Dermis microvascular lymphatic vessel endothelial cell (primary cell): ENCODE measurements at places on chromosomes 5 and 9. TPM values are rescaled to one million over a fixed set of nuclear protein-coding genes. Genes with fewer than 3 reads are reported as not detected.

CWC27 gene
- total RNA-seq = 6.6 and 8.5 TPM in 2 replicates

ZFP62 gene
- 12.4 and 12.7 TPM in 2 replicates for total RNA-seq

SV2C gene
- total RNA-seq = under 0.01 TPM in 1 of 2 replicates, not detected in the other

OMD gene
- total RNA-seq = not detected in 2 replicates

NPR2 gene
- 1.1 and 1.5 TPM in 2 replicates for total RNA-seq

F12 gene
- 0.51 and 0.89 TPM in 2 replicates for total RNA-seq

NKD2 gene
- 0.13 and 0.76 TPM in 2 replicates for total RNA-seq

GPR150 gene
- 0.13 TPM in 2 replicates for total RNA-seq

DNA sequence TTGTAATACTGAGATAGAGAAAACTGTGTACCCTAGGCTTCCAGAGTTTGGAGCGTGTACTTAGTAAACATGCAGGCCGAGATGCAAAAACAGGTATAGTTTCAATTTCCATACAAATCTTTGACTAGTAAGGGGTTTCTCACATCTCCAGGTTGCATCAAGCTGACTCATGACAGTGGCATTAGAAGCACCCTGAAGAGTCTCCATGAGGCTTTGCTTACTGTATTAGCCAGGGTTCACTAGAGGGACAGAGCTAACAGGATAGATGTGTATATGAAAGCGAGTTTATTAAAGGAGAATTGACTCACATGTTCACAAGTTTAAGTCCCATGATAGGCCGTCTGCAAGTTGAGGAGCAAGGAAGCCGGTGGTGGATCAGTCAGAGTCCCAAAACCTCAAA, 275.3 kb upstream of the CDH6 start:
- DNase-seq = no peak

- DNase-seq = peak; percentile 26
These were observed 16.3 kb downstream of the ADAM19 start for GRCh38 chr5:157559301-157559700.

DNA sequence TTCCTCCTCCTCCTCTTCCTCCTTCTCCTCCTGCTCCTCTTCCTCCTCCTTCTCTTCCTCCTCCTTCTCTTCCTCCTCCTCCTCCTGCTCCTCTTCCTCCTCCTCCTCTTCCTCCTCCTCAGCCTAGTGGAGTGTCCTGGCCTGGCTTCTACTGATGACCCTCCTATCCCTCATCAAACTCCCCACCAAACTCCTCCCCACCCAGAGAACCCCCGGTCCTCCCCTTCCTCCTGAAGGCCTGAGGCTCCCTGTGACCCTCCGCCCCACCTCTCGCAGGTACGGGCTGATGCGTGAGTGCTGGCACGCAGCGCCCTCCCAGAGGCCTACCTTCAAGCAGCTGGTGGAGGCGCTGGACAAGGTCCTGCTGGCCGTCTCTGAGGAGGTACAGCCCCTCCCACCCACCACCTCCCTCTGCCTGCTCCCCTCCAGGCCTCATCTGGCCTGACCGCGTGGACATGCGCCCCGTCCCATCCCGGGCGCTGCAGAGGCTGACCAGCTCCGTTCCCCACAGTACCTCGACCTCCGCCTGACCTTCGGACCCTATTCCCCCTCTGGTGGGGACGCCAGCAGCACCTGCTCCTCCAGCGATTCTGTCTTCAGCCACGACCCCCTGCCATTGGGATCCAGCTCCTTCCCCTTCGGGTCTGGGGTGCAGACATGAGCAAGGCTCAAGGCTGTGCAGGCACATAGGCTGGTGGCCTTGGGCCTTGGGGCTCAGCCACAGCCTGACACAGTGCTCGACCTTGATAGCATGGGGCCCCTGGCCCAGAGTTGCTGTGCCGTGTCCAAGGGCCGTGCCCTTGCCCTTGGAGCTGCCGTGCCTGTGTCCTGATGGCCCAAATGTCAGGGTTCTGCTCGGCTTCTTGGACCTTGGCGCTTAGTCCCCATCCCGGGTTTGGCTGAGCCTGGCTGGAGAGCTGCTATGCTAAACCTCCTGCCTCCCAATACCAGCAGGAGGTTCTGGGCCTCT, 10.6 kb downstream of the FGFR4 start:
- no peak for DNase-seq

DNA sequence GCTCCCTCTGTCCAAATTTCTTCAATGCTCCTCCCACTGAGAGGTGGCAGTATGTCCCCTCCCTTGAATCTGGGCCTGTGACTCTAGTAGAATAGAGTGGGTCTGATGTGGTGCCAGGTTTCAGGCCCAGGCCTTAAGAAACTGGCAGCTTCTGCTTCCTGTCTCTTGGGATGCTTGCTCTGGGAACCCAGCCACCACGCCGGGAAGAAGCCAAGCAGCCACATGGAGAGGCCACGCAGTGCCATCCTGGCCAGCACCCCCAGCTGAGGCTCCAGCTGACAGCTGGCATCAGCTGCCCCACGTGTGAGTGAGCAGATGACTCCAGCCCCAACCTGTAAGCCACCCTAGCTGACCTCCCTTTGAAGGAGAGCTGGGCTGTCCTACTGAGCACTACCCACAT, 7.3 kb upstream of the TSPAN17 start:
- no peak for DNase-seq

DNA sequence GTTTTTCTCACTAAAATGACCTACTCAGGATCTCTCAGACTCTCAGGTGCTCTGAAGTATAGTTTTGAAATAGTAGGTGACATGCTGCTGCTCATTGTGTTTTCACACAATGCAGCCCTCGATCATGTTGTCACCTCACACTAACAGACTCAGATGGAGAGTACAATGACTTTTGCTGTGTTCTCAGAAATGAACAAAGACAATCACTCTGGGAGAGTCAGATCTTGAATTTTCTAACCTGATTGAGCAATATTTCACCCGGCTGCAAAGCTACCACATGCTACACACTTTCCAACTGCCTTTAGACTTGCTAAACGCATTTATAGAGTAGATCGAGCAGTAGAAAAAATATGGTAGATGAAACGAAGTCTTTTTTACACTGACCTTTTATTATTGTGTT, 113.4 kb downstream of the ST8SIA4 start:
- no peak for DNase-seq

GRCh38 chr9:108180541-108180940, 675.2 kb downstream of the ACTL7B start:
- DNase-seq = no peak

- peak; percentile 47 for DNase-seq
These were observed 133.8 kb upstream of the SLC24A2 start for GRCh38 chr9:19922476-19923118.

- DNase-seq = no peak
These were observed 7.9 kb upstream of the FOXE1 start for GRCh38 chr9:97845130-97845529.

- DNase-seq = no peak
These were observed 40.9 kb downstream of the PSIP1 start for GRCh38 chr9:15469862-15470261.

- DNase-seq = no peak
These were observed at the start of gene SH3RF2 for GRCh38 chr5:145936401-145937131. Gene SH3RF2 (plus strand): TSS chr5:145936578. CDS start chr5:145937929, 1,351 bp downstream.

DNA sequence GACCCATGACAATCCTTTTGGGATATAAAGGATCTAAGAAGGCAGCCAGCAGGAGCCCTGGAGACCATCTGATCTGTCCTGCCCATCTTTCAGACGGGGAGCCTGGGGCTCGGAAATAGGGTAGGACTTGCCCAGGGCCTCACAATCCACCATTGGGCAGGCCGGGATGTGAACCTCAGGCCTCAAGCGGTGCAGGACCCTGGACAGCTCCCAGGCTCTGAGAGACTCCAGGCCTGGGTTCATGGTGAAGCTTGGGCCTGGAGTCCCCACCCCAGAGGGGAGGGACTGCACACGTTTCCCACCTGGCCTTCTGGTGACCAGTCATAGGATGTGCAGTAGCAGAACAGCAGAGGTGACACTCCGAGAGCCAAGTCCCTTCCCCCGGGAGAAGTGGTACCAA, 36.6 kb upstream of the RAPGEF1 start:
- DNase-seq = peak; percentile 24

- DNase-seq = no peak
These were observed 28.4 kb upstream of the EBF1 start for GRCh38 chr5:159128070-159128541.

DNA sequence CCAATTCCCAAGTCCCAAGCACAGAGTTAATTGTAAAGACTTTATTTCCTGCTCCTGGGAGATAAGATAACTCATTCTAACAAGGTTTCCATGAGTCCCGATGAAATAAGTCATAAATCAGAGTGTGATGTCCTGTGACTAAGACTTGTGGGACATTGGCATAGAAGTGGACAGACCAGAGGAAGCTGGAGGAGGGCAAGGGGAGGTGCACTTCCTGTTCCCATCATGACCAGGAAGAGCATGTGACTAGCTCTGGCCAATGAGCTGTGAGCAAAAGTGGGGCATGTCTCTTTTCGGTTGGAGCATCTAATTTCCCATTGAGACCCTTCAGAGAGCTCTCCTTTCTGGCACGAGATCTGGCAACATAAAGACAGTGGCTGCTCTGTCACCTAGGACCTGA, 100.4 kb downstream of the ZNF354C start:
- DNase-seq = no peak

DNA sequence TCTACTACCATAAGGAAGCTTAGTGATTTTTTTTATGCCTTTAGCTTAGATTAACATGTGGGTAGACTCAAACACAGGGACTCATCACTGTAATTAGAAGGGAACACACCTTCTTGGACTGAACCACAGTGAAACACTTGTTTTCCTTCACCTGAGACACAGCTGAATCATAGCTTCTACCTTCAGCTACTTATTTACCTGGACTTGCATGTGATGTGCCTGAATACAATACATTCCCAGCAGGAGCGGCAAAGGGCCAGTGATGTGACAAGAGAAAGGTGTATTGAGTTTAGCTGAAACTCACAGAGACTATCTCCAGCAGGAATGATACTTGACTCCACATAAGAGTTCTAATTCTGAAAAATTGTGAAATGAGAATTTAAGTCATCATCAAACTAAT, 37.8 kb downstream of the GRAMD2B start:
- no peak for DNase-seq

- peak; percentile 27 for DNase-seq
These were observed 113.8 kb upstream of the ANKRD55 start for GRCh38 chr5:56346741-56347535.

DNA sequence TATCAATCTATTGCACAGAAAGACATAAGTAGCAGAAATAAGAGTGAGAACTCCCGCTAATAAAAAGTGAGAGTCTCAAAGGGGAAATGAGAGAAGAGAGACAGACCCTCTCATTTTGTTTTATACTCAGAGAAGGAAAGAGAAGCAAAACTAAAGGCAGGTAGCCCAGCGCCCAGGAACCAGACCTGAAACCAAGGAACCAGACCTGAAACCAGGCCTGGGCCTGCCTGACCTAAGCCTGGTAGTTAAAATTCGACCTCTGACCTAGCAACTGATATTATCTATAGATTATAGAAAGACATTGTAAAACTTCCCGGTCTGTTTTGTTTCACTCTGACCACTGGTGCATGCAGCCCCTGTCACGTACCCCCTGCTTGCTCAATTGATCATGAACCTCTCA, 134.5 kb upstream of the SEMA6A start:
- DNase-seq = no peak

DNA sequence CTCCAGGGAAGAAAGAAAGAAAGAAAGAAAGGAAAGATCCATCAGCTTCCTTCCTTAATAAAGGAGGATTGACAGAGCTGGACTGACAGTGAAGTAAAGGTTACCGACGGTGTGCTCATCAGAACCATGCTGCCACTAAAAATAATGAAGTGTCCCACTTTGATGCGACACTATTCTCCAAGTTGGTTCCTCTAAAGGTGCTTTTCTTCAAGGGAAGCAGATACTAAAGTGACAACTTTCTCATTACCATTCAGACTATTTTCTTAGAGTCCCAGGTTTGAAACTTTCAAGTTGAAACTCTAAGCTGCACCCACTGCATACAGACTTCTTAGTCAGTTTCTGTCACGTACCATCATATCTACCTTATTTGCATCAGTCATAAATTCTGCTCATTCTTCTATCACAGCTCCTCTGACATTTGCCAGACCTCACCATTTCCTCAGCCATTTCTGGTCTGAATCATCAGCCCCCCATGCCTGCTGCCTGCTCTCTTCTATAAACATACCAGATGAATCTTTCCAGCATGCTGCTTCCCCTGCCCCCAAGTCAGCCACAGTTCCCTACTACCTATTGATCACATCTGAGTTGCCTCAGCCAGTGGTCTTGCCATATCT, 177.6 kb downstream of the DEPDC1B start:
- peak; percentile 62 for DNase-seq

DNA sequence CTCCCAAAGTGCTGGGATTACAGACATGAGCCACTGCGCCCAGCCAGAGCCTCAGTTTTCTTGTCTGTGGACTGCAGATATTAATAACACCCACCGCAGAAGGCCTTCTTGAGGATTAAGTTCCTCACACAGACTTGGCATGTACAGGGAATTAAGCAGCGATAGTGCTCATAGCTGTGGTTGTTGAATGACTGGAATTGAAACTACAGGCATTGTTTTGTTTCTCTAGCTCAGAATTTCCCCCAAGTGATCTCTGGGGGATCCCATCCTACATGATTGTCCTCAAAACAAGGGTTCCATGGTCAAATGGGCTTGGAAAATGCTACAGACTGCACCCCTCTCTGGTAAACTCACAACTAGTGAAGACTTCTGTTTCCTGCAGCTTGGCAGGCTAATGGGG, 44.2 kb upstream of the TDRD7 start:
- DNase-seq = no peak

GRCh38 chr9:95684516-95684915, 167.7 kb upstream of the PTCH1 start:
- DNase-seq = no peak

DNA sequence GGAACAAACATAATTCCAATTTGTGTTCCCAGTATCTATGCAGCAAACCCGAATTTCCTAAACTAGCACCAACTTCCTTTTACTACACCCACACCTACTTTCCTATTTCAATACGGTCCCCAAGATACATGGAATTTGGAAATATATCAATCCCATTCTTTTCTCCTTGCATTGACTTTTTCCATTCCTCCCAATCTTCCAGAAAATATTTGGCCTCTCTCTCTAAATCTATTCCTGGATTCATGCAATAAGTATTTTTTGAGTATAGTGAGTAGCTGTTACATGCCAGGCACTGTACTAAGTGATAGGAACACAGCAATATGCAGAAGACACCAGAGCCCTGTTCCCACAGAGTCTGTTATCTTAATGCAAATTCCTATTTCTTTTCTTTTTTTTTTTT, 216.2 kb upstream of the PIK3R1 start:
- DNase-seq = no peak

- no peak for DNase-seq
These were observed 567.2 kb upstream of the MEF2C start for GRCh38 chr5:89450149-89450538.

DNA sequence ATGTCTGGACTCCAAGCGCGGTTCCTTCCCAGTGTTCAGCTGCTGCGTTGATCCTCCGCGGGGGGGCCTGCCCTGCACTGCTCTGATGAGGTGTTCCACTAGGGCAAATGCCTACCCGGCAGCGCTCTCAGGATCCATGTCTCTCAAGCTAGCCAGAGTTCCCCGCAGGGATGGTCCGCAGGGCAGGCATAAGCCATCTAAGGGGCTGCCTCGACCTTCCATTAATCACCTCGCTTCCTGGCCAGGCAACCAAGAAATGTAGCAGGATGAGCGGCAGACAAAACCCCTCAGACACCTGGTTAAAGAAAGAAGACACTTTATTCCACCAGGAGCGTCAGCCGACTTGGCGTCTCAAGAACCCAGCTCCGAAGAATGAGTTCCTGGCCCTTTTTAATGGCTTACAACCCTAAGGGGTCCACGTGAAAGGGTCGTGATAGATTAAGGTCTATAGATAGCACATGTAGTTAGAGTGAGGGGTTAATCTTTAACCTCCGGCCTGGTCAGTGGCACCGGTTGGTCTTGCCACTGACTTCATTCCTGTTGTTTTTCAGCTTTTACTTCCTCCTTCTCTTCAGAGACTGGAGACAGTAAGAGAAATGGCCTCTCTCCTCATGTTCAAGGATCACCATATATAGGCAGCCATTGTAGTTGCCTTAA, 47.2 kb upstream of the COX7C start:
- DNase-seq = no peak

GRCh38 chr5:87094833-87095232, 172.8 kb upstream of the RASA1 start:
- no peak for DNase-seq
